ENCODE measurements at places on chromosomes 16 and 17. TPM values are rescaled to one million over a fixed set of nuclear protein-coding genes. Genes with fewer than 3 reads are reported as not detected.

- peaks cover 27% of the 10 kb centered on the region for H3K36me3 ChIP-seq
- DNase-seq: no peak
- H3K27ac ChIP-seq: no peak overlapping the region
- no peaks in the 10 kb centered on the region for H3K4me1 ChIP-seq
- H3K4me3 ChIP-seq: no peak overlapping the region
- no peaks in the 10 kb centered on the region for H3K27me3 ChIP-seq
These were observed 19.7 kb upstream of the C17orf107 start for GRCh38 chr17:4879601-4880000.

DNA sequence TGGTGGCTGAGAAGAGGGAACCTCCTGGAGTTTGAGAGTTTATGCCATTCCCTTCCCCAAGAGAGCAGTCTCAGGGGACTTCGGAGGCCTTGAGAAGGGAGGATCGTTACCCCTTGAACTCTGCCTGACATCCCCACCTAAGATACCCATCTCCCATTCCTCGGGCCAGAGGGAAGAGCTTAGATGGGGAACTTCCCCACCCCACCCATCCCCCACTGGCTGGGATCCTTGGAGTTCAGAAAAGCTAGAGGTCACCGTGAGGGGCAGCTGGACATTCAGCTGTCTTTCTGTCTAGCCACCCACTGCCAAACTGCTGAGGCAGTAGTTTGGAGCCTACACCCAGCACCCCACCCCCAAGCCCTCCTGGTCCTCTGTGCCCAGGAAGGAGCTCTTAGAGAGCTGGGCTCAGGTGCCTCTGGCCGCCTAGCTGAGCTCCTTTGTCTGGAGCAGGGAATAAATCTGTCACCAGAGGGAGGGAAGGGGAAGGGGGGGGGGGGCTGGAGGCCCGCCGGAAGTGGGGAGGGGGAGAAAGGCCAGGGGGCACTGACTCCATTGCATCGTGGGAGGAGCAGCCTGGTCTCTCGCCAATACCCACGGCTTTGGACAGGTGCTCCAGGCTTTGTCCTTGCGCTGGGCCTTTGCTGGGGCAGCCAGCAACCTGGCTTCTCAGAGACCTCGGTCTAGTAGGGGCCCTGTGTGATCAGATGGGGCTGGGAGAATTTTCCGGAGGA is 1.0 kb downstream of the HSD11B2 start:
- peaks cover 11% of the 10 kb centered on the region for H3K27me3 ChIP-seq
- DNase-seq: no peak
- no peaks in the 10 kb centered on the region for H3K36me3 ChIP-seq
- no peak overlapping the region for H3K4me3 ChIP-seq
- peaks cover 14% of the 10 kb centered on the region for H3K4me1 ChIP-seq
- H3K27ac ChIP-seq: no peak overlapping the region

The ANKRD40CL gene
- total RNA-seq: not detected

GRCh38 chr17:80647746-80648145 is 103.1 kb downstream of the RPTOR start:
- DNase-seq: no peak
- H3K27me3 ChIP-seq: no peaks in the 10 kb centered on the region
- peaks cover 3% of the 10 kb centered on the region for H3K36me3 ChIP-seq
- H3K4me3 ChIP-seq: peak overlapping the region; percentile 15
- H3K4me1 ChIP-seq: peaks cover 40% of the 10 kb centered on the region

The KCNG4 gene
- not detected for total RNA-seq

The OR2C1 gene
- not detected for total RNA-seq

DNA sequence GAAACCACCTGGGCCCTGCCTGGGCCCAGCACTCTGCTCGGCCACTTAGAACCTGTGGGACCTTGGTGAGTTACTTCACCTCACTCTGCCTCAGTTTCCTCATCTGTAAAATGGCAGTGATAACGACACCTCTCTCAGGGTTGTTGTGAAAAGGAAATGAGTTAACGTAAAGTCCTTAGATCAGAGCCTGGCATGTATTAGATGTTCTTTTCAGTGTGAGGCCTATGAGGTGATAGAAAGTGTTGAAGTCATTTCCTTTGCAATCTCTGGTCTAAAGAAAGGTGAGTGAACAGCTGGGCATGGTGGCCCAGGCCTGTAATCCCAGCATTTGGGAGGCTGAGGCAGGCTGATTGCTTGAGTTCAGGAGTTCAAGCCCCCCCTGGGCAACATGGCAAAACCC is 51.7 kb upstream of the LGALS9 start:
- no peaks in the 10 kb centered on the region for H3K27me3 ChIP-seq
- no peak overlapping the region for H3K27ac ChIP-seq

The RPL38 gene
- 1,316 TPM for total RNA-seq

Data from CD4-positive, CD25-positive, alpha-beta regulatory T cell (primary cell).